Mesendoderm (in vitro differentiated cells): ENCODE measurements at places on chromosomes 4 and X.

GRCh38 chrX:8688776-8689175 lies 43.2 kb downstream of the ANOS1 start:
- peak; percentile 80 for DNase-seq

DNA sequence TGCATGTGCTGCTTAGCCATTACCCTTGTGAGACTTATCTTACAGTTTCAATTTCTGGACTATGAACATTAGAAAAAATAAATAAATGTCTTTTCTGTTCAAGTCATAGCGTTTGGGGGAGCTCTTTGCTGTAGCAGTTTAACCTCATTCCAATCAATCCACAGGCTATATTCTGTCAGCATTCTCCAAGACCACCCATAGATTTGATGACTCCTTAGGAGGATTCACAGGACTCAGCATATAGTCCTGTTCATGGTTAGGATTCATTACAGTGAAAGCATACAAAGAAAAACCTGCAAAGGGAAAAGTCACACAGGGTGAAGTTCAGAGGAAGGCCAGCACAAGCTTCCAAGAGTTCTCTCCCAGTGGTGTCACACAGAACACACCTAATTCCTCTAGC lies 180.5 kb downstream of the ADAMTS3 start:
- no peak for DNase-seq

DNA sequence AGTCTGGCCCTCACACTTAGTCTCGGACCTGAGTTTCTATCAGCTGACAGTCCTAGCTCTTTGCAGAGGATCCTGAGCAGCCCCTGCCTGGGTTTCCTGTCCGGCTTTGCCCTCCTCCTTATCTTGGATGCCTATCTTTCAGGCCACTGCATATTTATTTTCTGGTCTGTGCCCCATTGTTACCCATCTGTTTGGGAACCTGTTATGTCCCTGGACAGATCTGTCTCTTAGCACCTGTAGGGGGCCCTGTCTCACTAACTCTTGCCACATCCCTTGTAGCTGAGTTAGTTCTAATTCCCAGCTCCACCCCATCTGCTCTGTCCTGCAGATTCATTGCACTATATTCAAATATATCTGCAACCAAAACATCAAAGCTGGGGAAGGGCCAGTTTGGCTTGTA lies 514.9 kb upstream of the LCORL start:
- DNase-seq: peak; percentile 73

- no peak for DNase-seq
Measured at GRCh38 chr4:168924667-168925066, 85.4 kb downstream of the CBR4 start.
